ENCODE measurements at places on chromosomes 6 and 20.

DNA sequence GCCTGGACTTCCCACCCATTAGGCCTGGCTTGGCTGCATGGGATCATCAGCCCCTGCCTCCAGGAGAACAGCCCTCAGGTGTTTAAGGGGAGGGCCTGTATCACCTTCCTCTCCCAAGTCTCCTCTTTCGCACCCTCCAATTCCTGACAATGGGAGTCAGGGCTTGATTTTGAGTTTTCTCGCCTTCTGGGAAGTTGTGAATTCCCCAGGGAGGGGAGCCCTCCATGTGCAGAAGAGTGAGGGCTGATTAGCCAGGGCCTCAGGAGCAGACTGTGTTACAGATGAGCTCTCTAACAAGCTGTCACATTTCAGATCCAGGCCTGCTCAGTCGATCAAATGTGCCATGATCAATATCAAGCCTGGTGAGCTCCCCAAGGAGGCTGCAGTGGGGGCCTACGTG lies 42.4 kb downstream of the CNBD2 start:
- DNase-seq, result no peak

GRCh38 chr20:1381753-1382591 lies 10.9 kb downstream of the FKBP1A start:
- DNase-seq, result no peak

GRCh38 chr6:146595972-146596731 lies 2.6 kb upstream of the ADGB start:
- no peak for DNase-seq

GRCh38 chr20:42155586-42155985 lies 537.4 kb upstream of the CHD6 start:
- DNase-seq, result no peak

- DNase-seq, result peak; percentile 91
Measured at GRCh38 chr20:33791959-33792597, 19.1 kb upstream of the CHMP4B start.
